ENCODE measurements at places on chromosomes 3 and 15.
A peak's percentile ranks its signal among the peaks of the same experiment; 100 is the strongest.

- peak; percentile 80 for DNase-seq
Observed at GRCh38 chr3:196115678-196116083, 33.8 kb upstream of the TFRC start.

- DNase-seq, result no peak
Observed at GRCh38 chr3:59997583-59997982, 947.8 kb upstream of the CFAP20DC start.

GRCh38 chr3:55858302-55858701 is 371.2 kb upstream of the WNT5A start:
- DNase-seq, result no peak

DNA sequence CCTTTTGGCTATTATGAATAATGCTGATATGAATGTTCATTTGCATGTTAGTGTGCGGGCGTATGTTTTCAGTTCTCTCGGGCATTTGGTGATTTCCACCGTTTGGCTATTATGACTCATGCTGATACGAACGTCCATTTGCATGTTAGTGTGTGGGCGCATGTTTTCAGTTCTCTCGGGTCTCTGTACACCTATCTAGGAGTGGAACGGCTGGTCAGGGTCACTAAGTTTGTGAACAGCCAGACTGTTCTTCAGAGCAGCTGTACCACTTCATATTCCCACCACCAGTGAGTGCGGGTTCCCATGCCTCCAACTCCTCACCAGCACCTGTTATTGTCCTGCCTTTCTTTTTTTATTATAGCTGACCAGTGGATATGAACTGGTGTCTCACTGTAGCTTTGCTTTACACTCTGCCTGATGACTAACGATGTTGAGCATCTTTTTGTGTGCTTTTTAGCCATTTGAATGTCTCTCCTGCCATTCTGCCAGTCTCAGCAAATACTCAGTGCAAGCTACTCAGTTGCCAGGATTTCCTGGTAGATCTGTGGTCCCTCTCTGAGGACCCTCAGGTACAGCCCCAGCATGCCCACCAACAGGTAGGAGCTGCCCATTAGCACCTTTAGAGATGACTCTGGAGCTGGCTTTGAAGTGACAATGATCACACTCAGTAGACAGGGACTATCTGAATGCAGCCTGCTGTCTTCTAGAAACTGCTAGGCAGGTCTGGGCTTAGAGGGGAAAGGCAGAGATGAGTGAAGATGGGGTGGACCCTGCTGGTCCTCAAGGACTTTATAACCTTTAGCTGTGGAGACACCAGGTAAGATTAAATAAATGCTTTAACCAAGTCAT is 141.1 kb downstream of the XXYLT1 start:
- peak; percentile 54 for DNase-seq

DNA sequence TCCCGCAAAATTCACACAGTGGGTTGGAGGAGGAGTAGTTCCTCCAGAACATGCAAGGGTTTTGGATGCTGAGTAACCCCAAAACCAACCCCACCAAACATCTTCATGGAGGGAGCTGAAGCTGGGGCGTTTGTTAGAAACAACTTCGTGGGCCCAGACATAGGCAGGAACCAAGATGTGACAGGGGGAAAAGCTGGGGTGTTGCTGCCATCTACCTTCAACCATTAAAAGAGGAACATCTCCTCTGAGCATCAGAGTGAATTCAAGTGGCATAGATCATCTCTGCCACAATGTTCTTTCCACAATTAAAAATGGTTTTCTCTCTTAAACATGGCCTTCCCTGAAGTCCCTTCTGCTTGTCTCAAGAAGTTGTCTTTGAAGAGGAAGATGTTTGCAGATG is 20.5 kb downstream of the SIDT1 start:
- peak; percentile 19 for DNase-seq

- no peak for DNase-seq
Observed at GRCh38 chr15:72042054-72042453, 75.9 kb downstream of the MYO9A start.

GRCh38 chr3:99175276-99175812 is 273.8 kb upstream of the DCBLD2 start:
- no peak for DNase-seq

DNA sequence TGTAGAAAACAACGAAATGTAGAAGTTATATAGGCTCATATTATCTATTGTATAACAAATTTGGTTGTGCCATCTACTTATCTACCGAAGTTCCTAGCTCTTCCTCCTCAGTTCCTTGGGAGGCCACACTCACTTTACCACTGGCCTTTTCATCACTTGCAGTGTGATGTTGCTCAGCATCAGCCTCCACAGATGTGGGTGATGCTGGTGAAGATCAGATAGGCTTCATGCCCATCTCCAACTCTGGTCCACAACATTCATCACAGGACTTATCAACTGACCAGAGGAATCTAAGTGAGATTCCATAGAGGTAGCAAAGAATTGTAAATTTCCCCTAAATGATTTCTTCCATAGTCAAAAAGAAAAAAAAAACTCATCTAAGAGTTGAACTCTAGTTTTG is 8.4 kb downstream of the CD200 start:
- no peak for DNase-seq

GRCh38 chr3:52983336-52983807 is 62.5 kb downstream of the SFMBT1 start:
- peak; percentile 66 for DNase-seq

Measured in germinal center (tissue), 1 donor.